Stimulated activated CD8-positive, alpha-beta memory T cell treated with anti-CD3 and anti-CD28 coated beads, Interleukin-4, amount 100 ng/mL, for 1 hour (primary cell): ENCODE measurements at places on chromosomes 7 and 10.

GRCh38 chr7:106419455-106420182 lies 134.8 kb upstream of the NAMPT start:
- DNase-seq, result no peak

DNA sequence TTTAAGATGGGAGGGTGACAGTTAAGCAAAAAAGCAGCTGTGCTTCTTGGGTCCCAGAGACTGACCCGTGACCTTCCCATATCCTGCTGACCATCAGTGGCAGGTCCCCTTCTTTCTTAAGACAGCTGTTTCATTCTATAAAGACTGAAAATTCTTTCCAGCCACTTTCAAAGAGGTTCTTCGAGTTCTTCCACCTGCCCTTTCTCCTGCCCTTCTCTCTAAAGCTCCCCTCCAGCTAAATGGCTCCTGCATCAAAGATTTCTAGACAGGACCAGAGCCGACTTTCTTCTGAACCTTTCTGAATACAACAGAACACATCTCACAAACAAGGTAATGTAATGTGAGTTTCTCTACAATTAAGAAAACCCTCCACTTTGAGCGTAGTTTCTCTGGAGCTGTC lies 180.8 kb downstream of the SFMBT2 start:
- DNase-seq, result no peak

GRCh38 chr7:95002775-95003174 lies 95.4 kb downstream of the PPP1R9A start:
- no peak for DNase-seq

GRCh38 chr10:124568848-124569622 lies 107.4 kb downstream of the LHPP start:
- DNase-seq, result no peak

- DNase-seq, result no peak
Measured at GRCh38 chr7:36153571-36154097, 580 bp downstream of the EEPD1 start.

DNA sequence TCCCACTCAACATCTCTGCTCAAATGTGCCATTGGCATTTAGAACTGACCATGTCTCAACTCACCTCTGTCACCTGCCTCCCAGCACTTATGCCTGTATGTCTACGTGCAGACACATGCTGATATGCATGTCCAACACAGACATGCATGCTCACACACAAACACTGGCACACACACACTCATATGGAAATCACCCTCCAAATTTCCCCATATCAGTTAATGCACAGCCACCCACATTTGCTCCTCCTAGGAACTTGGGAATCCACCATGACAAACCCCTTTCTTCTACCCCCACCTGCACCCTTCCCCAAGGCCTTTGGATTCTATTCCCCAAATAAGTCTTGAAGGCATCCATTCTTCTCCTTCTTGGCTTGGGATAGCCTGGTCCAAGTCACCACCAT lies 4.4 kb downstream of the FAM170B start:
- no peak for DNase-seq

- no peak for DNase-seq
Measured at GRCh38 chr7:27203365-27203953, 3.6 kb upstream of the HOXA13 start.

DNA sequence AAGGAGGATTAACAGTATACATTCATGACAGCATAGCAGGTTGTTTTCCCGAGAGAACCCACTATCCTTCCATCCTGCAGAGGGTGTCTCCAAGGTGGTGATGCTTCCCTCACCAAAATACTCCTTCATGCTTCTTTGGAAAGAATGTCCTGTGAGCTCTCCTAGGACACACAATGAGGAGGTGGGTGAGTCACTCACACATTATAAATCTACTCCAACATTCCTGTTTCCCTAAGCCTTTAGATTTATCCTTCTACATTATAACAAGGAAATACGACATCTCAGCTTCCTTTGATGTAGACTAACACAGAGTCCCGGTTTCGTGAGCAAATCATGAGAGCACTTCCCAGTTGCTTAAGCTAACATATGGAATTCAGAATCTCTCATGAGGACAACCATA lies 689.7 kb upstream of the CELF2 start:
- no peak for DNase-seq

- DNase-seq, result no peak
Measured at GRCh38 chr7:120043250-120043649, 229.7 kb upstream of the KCND2 start.

DNA sequence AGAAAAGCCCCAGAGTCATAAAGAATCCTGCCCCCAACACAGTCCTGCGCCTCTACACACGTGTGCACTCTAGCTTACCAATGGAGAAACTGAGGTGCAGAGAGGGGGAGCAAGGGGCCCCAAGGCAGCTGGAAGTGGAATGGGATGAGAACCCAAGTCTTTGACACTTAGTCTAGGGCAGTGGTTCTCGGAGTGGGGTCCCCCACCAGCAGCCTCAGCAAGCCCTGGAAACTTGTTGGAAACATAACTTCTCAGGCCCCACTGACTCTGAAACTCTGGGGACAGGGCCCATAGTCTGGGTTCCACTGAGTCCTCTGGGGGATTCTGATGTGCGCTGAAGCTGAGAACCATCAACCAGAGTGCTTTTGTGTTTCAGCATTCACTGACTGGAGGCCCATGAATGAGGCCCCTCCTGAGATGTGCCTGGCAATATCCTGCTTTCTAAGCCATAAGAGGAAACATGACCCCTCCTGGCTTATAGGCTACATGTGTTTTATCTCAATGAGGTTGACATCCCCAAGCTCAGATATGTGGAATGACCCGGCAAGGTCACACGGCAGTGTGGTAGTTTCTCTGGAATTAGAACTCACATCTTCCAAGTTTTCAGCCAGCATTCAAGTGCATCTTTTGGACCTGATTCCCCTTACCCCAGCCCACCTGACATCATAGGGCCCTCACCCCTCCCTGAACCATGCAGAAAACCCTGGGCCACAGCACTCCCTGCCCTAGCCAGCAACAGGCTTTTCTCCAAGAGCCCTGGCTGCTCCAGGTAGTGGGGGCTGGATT lies 147.3 kb upstream of the PCBD1 start:
- DNase-seq, result no peak

GRCh38 chr10:69910561-69910960 lies 108.9 kb downstream of the COL13A1 start:
- DNase-seq, result no peak

DNA sequence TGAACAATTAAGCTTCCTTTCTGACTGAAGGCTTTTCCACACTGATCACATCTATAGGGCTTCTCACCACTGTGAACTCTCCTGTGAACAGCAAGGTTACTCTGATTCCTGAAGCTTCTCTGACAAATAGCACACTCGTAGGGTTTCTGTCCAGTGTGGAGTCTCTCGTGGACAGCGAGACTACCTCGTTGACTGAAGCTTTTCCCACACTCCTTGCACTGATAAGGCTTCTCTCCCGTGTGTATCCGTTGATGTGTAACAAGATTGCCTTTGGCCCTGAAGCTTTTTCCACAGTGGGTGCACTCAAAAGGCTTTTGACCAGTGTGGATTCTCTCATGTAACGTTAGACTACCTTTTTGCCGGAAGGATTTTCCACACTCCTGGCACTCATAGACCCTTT lies 4.4 kb downstream of the ZNF32 start:
- no peak for DNase-seq

DNA sequence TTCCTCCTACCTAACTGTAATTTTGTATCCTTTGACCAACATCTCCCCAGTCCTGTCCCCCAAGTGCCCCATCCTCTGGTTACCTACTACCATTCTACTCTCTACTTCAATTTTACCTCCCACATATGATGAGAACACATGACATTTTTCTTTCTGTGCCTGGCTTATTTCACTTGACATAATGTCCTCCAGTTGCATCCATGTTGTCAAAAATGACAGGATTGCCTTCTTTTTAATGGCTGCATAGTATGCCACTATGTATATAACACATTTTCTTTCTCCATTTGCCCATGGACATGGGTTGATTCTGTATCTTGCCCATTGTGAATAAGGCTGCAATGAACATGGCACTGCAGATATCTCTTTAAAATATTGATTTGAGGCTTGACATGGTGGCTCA lies 33.7 kb downstream of the GLI3 start:
- DNase-seq, result no peak

DNA sequence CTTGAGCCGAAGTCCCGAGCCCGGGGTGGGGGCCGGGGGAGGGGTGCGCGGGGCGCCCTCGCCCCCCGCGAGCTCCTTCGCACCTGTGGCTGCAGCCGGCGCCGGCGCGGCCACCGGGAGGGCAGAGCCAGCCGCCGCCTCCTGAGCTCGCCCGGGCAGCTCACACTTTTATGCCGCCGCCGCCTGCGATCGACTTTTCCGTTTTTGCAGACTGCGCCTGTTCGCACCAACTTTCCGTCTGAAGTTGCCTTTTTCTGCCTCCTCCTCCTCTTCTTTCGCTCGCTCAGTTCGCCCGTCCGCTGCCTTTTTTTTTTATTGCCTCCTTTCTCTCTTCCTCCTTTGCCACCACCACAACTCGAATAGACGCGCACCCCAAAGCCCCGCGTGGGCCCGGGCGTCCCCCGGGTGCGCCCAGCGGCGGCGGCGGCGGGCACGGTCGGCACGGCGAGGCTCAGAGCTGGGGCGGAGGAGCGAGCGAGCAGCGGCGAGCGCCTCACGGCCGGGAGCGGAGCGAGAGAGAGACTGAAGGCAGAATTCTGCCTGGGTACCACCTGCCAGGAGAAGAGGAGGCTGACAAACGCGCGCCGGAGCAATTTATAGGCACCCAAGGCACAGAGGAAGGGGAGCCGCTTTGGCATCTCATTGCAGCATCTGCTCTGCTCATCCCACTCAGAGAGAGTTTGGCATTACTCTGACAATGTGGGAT lies at the start of gene C1QL3:
Gene C1QL3 (minus strand): TSS at position 569 of the 706 bp plus-strand sequence. CDS start 814 bp downstream, outside the sequence.
- DNase-seq, result no peak

GRCh38 chr7:84513061-84513460 lies 318.5 kb upstream of the SEMA3A start:
- DNase-seq, result no peak

- DNase-seq, result no peak
Measured at GRCh38 chr10:26269754-26270153, 53.2 kb downstream of the GAD2 start.

- DNase-seq, result peak; percentile 5
Measured at GRCh38 chr7:152759949-152760853, 649 bp downstream of the ACTR3B start.

DNA sequence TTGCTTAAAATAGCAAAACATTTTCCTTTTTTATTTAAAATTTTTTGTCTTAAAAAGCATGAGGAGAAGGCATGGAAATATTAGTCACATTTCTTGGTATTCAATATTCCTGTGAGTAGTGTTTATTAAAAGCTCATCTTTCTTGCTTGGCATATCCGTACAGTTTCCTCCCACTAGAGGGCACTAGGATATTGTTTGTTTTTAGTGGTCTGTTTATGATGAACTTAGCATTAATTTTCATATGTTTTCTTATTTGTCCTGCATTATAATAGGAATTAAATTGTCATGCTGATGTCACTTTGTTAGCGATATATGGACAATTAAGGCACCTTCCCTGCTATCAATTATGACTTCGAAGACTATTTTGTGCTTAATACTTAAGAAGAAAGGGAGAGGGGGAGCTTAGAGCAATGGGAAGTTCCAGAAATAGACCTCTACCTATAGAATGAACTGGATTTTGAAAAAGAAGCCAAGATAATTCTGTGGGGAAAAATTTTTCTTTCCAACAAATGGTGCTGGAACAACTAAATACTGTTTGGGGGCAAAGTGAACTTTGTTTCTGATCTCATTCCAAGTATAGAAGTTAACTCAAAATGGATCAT lies 91.0 kb upstream of the STRIP2 start:
- DNase-seq, result no peak

DNA sequence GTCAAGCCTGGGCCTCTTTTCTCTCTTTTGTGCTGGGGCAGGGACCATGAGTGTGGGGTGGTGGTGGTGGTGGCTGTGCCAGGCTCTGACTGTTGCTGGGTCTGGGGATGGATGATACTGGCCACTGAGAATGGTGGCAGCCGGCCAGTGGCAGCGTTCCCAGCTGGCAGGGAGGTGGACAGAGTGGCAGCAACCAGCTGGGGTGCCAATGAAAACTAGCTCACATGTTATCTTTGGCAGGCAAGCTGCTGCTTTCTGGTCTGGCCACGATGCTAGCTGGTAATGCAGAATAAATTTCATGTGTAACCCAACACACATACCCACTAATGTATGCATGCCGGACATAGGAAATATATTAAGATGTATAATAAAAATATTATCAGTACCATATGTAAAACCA lies 95.0 kb upstream of the SLC26A5 start:
- DNase-seq, result no peak

DNA sequence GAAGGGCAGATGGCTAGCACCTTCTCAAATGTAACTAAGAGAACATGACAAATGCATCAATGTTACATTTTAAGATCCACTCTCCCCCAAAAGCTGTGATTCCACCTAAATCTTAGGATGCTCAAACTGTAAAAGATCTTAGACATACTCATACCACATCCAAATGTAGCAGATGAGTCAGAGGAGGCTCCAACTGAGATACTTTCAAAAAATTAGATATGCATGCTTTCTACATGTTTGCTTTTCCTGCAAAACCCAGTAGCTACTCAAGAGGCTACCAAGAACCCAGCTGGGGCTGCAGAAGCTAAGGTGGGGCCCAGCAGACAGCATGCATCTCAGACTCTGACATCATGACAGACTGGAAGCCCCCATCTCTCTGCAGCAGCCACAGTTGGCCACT lies 31.4 kb upstream of the FRMD4A start:
- no peak for DNase-seq

GRCh38 chr7:123624527-123625183 lies 23.0 kb downstream of the ASB15 start:
- peak; percentile 18 for DNase-seq

DNA sequence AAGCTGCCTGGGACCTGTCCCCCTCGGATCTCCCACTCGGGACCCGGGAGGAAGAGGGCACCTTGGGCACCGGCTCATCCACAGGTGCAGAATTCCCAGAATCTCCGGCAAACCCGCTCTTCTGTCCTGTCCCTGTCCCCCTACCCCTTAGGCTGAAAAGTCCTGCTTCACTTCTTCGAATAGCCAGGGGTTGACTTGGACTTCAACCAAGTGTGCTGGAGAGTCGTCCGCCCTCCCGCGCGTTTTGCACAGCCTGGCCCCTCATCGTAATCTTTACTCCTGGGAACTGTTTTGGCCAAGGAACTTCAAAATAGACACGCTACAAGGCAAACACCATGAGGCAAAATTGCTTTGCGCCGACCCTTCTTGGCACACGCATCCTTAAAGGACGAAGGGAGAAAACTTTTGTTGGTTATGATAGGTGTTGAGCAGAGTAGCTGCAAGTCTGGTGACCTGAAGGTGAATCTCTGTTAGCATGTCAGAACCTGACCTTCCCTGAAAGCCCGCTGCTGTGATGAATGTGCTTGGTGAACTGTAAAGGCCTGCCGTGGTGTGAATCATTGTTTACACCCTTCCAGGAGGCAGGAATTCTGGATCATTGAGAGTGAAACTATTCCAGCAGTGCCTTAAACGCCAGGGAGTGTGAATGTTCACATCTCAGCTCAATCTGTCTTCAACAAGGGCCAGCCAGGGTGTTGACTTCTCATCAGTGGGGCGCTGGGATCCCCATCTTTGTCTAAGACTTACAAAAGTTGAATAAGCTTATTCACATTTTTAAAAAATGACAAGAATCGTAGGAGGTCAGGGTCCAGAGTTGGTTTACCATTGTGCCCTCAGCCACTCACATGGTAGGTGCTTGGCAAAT lies 589 bp upstream of the RAPGEF5 start:
- DNase-seq, result no peak

- no peak for DNase-seq
Measured at GRCh38 chr10:70032667-70033289, 19.9 kb upstream of the MACROH2A2 start.

GRCh38 chr10:97320480-97321031 lies 1.5 kb downstream of the FRAT1 start:
- DNase-seq, result no peak
